ENCODE measurements at places on chromosomes 3 and 15.

DNA sequence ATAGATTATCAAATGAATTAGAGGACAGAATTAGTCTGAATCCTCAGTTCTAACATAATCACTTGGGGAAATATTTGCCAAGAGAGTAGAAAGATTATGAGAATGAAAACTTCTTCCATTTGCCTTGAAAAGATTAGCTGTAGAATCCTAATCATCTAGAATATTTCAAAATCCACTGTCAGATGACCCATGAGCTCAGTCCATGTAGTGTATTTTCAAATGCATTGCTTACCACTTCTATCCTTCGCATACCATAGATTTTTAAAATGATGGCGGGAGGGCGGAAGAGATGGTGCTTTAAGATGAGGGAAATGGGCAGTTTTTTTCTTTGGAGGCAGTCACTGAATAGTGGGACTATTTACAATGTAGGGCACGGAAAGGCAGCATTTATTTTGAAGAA, 136.3 kb downstream of the SLCO3A1 start:
- no peak for DNase-seq

DNA sequence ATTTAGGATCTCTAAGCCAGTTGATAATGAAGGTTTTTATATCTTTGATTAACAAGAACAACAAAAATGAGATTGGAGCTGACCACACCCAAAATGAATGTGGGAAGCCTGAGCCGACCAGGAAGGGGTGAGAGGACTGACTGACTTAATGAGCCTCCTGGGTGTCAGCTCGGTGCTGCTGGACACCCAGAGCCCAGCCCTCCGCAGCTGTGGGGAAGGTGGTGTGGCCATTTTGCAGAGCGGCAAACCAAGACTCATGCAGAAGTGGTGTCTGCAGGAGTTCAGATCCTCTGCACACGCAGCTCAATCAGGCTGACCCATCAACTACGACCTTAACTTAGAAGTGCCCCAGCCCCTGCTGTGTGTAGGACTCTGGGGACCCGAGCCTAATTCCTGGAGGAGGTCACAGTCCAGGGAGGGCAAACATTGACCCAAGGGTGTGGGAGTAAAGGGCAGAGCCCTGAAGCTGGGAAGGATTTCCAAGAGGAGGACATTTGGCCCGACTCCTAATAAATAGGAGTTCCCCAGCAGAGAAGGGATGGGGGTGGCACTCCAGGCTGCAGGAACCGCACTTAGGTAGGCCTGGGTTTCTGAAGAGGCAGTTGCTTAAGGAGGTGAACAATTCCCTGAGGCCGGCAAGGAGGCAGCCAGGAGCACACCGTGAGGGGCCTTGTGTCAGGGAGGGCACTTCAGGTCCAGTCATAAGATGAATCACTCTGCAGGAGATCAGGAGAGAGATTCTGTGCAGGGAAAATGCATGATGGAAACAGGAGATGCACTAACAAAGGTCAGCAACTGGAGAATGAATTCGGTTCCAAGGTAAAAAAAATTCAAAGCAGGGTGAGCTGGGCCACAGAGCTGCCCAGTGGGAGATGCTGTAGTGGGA, 197.1 kb upstream of the TPM1 start:
- no peak for DNase-seq

GRCh38 chr3:98440283-98440682, 22.7 kb upstream of the OR5K1 start:
- DNase-seq, result no peak

DNA sequence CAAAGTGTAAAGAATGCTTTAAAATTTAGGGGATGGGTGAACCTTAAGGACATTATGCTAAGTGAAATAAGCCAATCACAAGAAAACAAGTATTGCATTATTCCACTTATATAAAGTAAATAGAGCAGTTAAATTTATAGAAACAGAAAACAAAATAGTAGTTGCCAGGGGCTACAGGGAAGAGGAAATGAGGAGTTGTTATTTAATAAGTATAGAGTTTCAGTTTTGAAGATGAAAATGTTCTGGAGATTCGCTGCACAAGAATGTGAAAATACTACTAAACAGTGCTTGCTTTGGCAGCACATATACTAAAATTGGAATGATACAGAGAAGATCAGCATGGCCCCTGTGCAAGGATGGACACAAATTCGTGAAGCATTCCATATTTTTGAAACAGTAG, 32.0 kb downstream of the DNAH12 start:
- no peak for DNase-seq

DNA sequence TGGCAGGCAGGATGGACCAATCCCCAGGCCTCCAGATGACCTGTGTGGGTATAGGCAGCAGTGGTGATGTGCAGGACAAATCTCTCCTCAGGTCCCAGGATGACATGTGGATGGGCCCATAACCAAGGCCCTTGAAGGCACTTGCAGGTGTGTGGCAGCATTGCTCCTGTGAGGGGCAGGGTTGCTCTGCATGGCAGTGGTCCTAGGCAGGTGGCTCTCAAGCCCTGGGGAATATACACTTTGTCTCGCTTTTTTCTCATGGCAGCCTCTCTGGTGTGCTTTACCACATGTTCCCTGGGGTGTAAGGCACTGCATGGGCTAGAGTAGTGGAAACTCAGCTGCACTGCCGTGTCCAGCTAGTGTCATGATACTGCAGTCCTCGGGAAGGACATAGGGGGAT, 503.6 kb downstream of the UNC13C start:
- DNase-seq, result no peak

DNA sequence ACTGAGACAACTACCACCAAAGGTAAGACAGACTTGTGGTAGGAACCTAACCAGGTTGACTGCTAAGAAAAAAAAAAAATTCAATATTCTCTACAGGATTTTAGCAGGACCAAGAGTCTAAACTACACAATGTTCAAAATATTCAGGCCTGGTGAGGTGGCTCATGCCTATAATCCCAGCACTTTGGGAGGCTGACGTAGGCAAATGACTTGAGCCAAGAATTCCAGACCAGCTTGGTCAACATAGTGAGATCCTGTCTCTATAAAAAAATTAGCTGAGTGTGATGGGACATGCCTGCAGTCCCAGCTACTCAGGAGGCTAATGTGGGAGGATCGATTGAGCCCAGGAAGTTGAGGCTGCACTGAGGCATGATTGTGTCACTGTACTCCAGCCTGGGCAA, 341.6 kb upstream of the WNT5A start:
- no peak for DNase-seq

DNA sequence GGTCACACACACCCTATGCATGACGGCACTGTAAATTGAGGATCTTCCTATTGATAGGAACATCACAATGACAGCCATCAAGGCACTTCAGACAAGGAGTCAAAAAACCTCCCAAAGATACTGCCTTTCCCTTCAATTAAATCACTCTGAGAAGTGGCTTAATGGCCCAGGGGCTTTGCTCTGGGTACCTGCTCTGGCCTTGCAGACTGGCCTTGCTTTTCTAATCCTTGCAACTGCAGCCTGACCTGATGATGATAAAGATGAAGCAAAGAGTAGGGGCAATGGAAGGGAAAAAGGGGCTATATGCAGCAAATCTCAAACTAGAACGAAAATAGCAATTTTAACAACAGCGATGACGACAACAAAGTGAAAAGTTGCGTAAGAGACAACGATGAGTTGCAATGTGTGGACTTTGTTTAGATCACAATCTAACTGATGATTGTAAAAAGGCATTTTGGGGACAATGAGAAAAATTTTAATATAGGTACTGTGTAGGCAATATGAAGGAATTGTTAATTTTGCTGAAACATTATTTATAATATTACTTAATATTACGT, 14.6 kb downstream of the ADAMTS9 start:
- no peak for DNase-seq

DNA sequence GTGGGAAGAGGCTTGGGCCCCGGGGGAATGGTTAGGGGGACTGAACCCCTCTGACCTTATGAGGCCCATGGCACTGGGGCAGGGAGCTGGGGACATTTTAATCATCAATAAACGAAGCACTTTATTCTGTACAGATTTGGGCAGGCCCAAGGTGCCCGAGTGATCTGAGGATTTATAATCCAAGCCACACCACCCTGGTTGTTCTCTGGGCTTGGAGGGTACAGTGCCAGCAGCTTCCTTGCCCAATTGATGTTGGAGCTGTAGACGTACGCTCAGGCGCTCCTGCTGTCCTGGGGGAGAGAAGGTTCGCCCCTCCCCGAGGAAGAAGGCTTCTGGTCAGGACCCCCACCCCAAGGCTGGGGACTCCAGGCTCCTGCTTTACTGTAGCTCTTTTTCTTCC, 12.5 kb downstream of the ZBTB47 start:
- DNase-seq, result no peak

DNA sequence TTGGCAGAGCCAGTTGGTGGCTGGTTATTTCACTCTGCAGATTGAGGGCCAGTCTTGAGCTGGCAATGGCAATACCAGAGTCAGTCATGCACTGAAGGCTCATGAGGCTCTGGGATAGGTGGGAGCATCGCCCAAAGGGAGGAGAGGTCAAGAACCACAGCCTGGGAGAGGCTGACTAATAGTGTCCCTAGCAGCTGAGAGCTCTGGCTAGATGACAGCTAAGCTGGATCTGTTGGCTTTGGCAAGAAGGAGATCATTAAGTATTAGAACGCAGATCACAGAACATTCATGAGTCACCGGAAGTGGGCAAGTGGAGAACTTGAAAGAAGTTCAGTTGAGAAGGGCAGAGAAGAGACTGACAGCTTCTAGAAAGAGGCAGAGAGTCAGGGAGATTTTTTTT, 521.1 kb downstream of the NR2F2 start:
- no peak for DNase-seq

DNA sequence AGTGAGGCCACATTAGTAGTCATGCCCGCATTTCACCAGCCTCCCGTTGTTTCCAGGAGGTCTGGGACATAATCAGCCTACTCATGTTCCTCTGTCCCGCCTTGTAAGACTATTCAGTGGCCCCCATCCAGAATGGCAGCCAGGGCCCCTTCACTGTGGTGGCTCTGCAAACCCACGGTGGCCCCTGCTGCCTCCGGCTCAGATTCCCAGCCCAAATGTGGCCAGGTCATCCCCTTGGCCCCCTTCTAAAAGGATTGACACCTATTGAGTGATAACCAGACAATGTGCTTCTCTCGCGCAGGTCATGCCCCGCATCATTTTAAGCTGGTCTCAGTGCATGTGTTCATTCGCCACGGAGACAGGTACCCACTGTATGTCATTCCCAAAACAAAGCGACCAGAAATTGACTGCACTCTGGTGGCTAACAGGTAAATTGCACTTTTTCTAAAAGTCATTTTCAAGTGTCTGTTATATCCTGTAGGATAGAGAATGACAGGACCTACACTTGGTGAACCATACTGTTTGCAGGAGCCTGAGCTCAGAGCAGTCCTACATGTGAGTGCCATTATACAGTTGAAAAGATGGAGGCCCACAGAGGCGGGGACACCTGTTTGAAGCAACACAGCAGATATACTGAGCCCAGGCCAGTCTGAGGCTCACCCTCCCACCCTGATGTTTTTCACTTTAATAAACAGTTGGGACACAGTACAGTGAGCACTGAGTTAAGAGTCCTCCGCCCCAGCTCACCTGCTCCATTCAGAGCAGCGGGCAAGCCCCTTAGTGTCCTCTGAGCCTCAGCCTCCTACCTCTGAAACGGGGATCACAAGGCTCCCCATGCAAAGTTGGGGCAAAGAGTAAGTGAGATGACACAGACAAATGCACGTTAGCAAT, 47.7 kb downstream of the PXYLP1 start:
- peak; percentile 31 for DNase-seq

DNA sequence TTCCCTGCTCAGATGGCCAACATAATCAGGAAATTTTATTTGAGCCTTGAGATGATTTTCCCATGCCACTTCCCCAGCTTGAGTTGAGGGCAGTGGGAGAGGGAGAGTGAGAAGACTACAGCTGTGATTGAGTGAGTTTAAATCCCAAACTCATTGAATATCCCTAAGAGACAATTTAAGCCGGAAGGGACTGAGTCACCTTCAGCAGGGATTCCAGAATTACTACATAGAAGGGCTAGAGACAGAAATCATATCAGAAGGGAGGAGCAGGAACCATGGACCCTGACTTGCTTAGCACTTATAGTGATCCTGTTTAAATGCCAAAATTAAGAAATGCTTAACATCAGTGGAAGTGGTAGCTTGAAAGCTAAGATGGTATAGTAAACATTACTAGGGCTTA, 312.2 kb upstream of the SLCO3A1 start:
- no peak for DNase-seq

DNA sequence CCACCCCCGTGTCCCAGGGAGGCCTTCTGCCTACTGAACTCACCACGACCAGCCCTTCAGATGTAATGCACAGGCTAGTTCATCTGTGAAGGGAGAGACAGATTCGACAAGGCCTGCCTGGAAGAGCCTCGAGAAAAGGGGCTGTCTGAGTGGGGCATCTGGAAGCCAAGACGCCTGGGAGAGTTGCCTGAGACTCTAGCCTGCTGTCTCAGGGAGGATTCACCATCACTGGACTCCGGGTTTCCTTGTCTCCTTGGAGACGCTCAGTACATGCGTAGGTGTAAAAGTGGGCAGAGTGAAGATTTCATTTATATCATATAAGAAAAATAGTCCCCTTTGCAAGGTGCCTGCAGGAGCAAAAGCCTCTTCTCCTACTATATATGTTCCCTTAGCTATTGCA, 468.9 kb downstream of the FOXP1 start:
- DNase-seq, result no peak

- DNase-seq, result no peak
Measured at GRCh38 chr3:187737368-187738070, 7.7 kb downstream of the BCL6 start.

GRCh38 chr3:159996959-159997358, 8.3 kb downstream of the IL12A start:
- DNase-seq, result no peak

DNA sequence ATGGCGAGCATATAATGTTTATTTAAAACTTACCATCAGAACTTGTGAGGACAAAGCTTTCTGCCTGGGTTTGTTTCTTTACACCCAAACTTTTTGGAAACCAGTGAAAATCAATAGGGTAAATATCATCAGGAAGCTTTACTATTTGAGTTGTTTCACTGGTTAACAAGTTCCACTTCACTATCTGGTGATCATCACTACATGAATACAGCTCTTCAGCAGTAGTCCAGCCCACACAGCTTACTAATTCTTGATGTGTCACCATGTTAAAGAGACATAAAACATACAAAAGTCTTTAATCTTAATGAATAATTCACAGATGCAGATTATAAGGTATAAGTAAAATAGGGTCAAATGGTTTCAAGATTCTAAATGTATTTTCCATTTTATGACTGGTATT, 17.6 kb downstream of the IFT80 start:
- DNase-seq, result no peak

- no peak for DNase-seq
Measured at GRCh38 chr3:39208463-39209055, 16.2 kb upstream of the XIRP1 start.

All from NCI-H2029 (cell line).